ENCODE measurements at places on chromosomes 11 and 22. TPM values are rescaled to one million over a fixed set of nuclear protein-coding genes. Genes with fewer than 3 reads are reported as not detected.

The RTL10 gene
- 15.8 TPM for total RNA-seq

The TRPC6 gene
- not detected for total RNA-seq

The POU2AF2 gene
- total RNA-seq = not detected

The OR6A2 gene
- total RNA-seq = 0.30 TPM

The ALDH3B1 gene
- total RNA-seq = 34.4 TPM

The DCDC1 gene
- 0.30 TPM for total RNA-seq

The IL10RA gene
- total RNA-seq = 0.09 TPM

The TSSK2 gene
- not detected for total RNA-seq

The SCGB1D4 gene
- not detected for total RNA-seq

The NAV2 gene
- total RNA-seq = 22.2 TPM

All from smooth muscle cell of the umbilical artery (primary cell).